ENCODE measurements at places on chromosomes 16 and 17.

GRCh38 chr17:50412188-50412732 is 13.8 kb upstream of the ACSF2 start:
- DNase-seq = no peak

- no peak for DNase-seq
Observed at GRCh38 chr16:77227745-77228144, 28.5 kb downstream of the SYCE1L start.

DNA sequence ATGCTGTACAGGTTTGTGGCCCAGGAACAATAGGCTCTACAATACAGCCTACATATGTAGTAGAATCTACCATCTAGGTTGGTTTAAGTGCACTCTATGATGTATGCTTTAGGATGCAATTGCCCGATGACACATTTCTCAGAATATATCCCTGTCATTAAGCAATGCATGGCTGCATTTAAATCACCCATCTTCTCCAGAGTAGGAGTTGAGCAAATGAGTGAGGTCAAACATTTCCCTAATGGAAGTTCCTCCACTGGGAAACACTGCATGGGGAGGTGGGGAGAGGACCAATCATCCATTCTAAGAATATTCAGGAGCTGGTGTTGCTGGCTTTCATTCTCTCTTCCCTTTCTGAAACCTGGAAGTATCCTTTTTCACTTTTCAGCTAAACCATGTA is 2.0 kb upstream of the PCTP start:
- no peak for DNase-seq

- no peak for DNase-seq
Observed at GRCh38 chr16:60279061-60279665, 1545.0 kb upstream of the GOT2 start.

DNA sequence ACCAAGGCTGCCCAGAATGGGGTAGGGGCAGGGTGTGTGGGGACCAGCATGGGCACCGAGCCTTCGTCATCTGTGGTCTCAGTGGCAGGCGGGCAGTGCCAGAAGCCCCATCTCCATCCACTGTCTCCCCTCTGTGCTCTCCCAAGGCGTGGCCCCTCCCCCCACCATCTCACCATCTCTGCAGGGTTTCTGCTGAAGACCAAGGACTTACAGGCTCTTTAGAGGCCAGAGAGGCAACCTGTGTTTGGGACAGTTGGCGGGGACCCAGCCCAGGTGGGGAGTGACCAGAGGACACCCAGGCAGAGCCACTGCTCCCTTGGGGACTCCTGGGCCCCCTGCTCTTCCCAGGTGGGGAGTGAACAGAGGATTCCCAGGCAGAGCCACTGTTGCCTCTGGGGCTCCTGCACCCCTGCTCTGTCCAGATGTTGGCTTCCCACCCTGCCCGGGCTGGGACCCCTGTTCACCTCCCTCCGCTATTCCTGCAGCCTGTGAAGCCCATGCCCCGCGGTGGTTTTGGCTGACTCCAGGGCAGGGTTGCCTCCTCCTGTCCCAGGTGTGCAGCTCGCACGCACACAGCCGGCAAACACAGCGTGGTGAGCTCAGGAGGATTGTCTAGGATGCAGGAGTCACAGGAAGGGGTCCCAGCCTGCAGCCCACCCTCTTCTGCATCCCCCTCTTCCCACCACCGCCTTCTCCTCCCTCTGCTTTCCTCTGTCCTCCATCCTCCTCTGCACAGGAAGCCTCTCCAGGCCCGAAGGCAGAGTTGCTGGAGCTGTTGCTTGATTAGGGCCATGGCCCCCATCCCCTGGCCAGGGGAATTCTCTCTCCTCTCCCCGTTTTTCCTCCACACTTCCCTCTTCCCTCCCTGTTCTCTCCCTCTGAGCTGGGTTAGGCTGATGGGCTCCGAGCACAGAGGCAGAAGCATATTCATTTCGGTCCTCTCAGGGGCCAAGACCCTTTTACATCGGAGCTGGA is 45.0 kb downstream of the SLC7A5 start:
- DNase-seq = no peak

DNA sequence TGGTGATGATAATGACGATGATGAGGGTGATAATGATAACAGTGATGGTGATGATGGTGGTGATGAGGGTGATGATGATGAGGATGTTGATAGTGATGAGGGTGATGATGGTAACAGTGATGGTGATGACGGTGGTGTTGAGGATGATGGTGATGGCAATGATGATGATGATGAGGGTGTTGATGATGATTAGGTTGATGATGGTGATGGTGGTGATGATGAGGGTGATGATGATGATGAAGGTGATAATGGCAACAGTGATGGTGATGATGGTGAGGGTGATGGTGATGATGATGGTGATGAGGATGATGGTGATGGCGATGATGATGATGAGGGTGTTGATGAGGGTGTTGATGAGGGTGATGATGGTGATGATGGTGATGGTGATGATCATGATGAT is 93.8 kb upstream of the ZNF469 start:
- DNase-seq = no peak
